GM20000 (cell line): ENCODE measurements at places on chromosomes 2 and 18.

DNA sequence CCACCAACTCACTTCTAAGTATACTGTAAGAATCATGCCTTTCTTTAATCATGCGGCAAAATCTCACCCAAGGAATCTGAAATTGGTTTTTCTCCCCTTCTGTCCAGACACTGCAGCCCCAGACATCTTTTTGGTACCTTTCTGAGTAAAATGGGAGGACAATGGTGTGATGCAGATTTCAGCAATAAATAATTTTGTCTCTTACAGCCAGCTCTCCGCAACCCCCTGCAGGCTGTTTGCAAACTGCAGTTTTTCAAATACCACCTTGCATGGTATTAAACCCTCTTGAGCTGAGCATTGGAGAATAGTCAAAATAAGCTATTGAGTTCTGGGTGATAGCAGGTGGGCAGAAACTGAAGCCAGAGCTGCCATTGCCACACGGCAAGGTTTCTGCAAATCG is 32.2 kb downstream of the GPR39 start:
- DNase-seq, result no peak

DNA sequence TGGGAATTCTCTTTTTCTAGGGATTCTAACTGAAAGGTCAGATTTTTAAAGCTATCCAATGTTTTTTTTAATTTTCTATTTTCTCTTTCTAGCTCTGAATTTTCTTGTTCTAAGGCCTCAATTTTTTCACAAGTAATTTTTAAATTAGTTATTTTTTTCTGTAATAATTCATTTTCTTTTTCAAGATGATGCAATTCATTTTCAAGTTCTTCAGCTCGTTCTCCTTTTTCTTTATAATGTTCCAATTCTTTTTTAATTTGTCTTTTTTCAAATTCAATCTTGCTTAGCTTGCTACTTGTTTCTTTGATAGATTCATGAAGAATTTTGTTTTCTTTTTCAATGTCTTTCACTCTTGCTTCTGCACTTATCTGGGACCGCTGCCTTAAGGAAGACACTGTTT is 65.7 kb upstream of the MTIF2 start:
- no peak for DNase-seq

DNA sequence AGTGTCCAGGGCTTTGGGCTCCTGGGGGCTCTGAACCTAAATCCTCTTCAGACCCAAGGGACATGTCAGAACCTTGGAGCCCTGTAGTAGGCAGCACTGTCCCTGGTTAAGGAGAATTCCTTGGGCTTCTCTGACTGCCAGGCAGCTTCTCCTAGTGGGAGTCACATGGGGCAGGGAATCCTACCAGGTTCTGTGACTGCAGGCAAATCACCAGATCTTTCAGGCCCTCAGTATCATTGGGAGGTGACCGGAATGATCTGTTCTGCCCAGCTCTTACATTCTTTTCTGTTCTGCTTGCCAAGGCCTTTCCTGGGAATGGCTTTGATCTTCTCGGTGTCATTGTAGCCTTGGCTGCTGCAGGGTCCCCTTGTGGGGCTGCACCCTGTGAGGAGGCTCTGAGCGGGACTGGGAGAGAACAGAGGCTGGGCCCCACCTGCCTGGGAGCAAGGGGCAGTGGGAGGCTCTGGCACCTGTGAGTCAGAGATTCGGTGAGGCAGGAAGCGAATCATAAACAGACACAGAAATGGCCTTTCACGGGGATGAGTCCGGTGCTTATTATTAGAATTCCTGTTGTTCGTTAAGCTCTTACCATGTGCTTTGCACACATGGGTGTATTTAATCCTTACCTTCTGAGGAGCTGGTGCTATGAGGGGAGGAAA is 14.1 kb downstream of the CEP68 start:
- DNase-seq, result no peak

DNA sequence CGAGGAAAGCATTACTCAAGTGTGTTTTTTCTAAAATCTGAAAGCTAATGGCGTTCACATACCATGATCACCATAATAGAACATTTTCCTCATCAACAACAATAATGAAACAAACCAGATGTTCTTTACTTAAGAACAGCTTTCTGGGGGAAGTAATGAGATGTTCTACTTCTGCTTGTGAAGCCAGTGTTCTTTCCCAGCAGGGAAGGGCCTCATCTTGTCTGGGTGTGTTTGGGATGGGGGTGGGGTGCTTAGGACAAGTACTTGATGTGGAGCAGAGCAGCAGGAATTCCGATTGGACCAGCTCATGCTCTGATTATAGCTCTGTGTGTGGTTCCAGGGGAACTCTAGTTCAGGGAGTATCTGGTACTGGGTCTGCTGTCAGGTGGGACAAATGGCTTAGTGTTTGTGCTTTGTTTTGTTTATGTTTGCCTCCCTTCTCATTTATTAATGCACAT is 163.0 kb upstream of the NOSTRIN start:
- no peak for DNase-seq

GRCh38 chr2:236629961-236630872 is 60.6 kb downstream of the ACKR3 start:
- no peak for DNase-seq

DNA sequence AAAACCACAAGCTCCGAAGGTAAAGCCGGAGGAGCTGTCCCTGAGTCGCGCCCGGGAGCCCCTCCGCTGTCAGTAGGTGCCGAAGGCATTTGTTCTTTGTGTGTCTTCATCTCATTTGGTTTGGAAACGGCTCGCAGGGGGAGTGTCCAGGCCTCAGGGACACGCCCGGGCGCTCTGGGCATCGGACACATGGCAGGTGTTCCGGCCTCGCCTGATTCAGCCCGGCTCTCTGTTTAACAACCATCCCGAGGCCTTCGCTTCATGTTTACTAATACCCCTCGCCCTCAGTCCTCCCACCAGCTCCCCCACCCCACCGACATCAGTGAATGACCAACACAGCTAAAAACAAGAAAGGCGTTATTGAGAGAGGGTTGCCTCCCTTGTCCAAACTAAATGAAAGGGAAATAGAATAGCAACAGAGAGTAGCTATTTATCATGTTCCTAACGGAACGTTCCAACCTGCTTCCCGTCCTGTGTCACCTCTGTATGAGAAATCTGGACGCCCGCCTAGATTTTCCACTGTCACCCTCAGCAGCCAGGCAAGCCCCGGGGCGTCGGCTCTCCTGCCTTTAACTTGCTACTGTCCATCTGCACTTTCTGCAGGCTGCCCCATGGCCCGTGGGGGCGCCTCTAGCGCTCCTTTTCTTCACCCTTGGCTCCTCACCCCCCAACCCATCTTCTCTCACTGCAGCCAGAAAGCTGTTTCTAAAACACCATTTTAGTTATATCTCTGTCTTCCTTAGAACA is 73.9 kb downstream of the MYCN start:
- DNase-seq, result no peak

DNA sequence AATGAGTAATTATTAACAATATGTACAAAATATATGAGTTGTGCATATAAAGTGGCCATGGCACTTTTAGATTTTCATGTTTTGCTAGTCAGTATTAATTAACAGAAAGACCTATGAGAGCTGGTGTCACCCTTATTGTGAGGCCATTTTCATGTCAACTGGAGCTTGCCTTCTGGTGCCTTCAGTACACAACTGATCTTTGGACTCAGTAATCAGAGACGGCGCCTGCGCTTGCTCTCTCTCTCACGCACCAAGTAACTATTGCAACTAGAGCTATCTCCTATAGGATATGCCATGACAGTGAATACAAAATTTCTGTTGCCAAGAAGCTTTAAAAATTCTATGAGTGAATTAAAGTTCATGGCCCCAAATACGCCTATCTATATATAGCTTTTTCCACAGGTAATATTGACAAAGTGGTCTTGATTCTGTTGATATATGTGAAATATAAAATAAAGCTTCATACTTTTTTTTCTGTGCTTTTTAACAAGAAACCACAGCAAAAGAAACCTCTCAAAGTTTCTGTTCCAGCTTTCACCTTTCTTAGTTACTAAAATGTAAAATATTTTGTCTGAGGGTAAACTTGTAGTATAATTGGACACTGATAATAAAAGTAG is 2.9 kb downstream of the SERTAD2 start:
- no peak for DNase-seq
